Activated T-helper 17 cell treated with anti-CD3 and anti-CD28 coated beads, Interleukin-2, amount 50 U/mL, for 72 hours (primary cell): ENCODE measurements at places on chromosomes 1 and 21.

DNA sequence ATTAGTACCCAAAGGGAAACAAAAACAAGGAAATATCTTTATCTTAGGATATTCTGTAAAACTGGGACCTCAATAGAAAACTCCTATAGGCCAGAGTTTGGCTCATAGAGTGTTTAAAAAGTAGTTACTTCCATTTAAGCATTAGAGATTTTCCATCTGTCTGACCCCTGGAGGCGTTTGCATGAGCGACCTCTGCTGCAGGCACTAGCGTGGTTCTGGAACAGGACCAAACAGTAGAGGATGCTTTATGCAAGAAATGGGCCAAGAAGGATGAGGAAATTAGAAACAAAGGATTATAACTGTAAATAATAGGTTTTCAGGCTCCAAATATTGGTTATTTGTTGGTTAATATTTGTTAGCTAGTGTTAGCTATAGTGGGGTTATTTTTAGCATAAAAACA is 5.7 kb downstream of the ZBTB40 start:
- ATAC-seq: no peak

- no peak for ATAC-seq
Measured at GRCh38 chr1:147337040-147337630, 94.7 kb downstream of the CHD1L start.

DNA sequence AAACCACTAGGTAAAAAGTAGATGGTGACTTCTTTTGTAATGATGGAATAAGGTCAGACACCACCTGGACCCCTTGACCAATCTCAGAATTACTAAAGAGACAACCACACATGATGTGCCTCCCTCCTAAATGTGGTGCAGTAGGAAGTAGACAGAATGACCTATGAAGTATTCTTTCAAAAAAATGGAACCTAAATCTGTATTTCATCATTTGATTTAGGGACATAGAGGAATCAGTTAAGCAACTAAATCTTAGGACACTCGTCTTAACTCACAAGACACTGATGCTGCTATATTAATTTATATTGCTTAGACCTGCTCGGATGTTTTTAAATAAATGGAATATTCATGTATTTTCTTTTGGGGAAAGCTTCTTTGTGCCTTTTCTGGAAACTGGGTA is 80.9 kb upstream of the IRF2BP2 start:
- no peak for ATAC-seq

DNA sequence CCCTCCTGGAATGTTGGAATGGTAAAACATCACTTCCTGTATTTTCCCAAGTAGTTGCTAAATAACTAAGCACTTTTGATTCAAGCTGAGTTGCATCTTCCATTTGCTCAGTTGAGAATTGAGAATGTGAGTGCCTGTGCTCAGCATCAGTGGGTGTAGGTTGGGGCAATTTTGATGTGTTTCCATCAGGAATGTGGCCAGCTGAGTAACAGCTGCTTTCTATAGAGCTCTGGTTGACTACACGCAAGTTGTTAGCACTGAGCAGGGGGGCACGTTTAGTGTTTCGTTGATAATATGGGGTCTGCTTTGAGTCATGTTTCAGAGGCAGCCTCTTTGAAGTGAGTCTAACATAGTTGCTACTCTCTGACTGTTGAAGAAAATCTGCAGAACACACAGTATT is 41.5 kb downstream of the LRRC53 start:
- ATAC-seq: no peak

- no peak for ATAC-seq
Measured at GRCh38 chr1:36268981-36269380, 37.2 kb upstream of the SH3D21 start.

DNA sequence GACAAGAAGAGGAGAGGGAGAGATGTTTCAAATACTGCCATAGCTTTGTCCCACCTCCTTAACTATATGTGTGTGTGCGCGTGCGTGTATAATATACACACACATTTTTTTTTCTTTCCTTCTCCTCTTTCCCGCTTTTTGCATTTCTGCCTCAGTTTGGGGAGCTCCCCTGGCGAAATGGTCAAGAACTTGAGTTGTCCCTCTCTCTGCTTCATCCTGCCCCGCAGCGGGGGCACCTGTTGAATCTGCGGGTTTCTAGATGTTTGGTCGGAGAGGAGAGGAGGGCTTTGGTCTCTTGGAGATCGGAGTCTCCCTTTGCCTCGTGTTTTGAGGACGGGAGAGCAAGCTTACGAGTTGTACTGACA is 504 bp downstream of the SCCPDH start:
- no peak for ATAC-seq

- ATAC-seq: peak; percentile 81
Measured at GRCh38 chr1:232593717-232594502, 36.0 kb downstream of the SIPA1L2 start.

- ATAC-seq: no peak
Measured at GRCh38 chr1:100361511-100362089, 9.3 kb downstream of the CDC14A start.

- ATAC-seq: no peak
Measured at GRCh38 chr1:155537193-155537592, 25.4 kb downstream of the ASH1L start.

DNA sequence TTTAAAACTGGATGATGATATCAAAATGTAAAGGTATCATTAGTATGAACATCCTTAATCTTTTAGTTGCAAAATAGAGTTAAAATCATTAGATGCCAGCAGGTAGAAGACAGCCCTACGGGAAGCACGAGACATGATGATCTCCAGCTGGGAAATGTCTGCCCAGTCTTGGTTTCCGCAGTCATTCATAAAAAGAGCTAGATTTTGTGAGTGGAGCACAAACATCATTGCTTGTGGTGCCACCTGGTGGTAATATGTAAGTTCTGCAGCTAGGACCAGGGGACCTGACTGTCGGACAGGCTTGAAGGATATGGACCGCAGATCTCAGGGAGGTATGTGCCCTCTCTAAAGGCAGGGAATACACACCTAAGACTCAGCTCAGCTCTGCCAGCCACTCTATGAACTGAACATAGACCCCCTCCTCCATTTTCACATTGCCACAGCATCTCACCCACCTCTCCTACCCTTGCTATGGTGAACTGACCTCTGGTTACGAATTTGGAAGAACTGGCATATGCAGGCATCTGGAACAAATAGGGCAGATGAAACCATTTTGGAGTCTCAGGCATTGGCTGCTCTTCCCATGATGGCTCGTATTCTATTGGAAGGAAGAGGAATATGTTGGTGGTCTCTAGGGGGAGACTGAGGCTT is 9.2 kb downstream of the FCMR start:
- peak; percentile 56 for ATAC-seq

DNA sequence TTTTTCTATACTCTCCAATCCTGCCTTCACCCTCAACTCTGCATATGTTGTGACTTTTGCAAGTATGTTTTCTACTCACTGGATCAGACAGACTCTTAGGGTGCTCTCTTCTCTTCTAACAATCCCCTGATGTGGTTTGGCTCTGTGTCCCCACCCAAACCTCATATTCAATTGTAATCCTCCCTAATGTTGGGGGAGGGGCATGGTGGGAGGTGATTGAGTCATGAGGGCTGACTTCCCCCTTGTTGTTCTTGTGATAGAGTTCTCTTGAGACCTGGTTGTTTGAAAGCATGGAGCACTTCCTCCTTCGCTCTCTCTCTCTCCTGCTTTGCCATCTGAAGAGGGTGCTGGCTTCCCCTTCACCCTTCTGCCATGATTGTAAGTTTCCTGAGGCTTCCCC is 148.9 kb upstream of the IGSF21 start:
- no peak for ATAC-seq

- no peak for ATAC-seq
Measured at GRCh38 chr1:48686159-48686558, 90.5 kb downstream of the BEND5 start.

GRCh38 chr1:65112811-65113210 is 35.2 kb upstream of the AK4 start:
- ATAC-seq: no peak

GRCh38 chr1:222622765-222623164 is 4.9 kb downstream of the MIA3 start:
- ATAC-seq: no peak

GRCh38 chr1:46553506-46553905 is 2.1 kb upstream of the KNCN start:
- ATAC-seq: no peak

- no peak for ATAC-seq
Measured at GRCh38 chr1:29382851-29383745, 146.8 kb downstream of the PTPRU start.

DNA sequence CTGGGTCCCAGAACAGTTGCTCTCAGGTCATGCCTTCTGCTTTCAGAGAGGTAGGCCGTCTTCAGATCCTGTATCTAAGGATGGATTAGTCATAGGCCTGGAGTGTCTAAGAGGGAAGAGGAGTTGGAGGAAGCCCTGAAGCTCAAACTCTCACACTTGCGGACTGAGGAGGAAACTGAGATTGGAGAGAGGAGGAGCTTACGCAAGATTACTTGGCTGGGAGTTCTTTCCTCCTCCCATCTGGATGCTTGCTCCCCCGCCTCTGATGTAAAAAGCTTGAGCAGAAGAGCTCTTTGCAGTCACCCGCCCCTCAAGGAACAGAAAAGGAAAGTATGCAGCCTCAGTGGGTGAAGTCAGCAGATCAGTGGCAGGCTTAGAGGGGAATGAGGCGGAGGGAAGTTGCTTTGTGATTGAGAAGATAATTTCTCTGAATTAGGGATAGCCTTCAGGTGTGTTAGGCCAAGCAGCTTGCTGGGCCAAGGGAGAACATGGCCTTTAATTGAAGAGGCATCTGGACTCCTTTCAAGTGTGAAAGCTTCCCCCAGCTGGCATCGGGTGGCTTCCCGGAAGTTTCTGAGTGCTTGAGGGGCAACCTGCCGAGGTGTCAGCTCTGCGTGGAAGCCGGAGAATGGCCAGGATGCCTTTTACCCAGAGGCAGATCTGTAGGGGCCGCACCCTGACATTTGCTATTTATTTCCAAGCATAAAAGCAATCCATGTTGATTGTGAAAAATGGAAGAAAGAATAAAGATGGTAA is 6.6 kb downstream of the ADORA1 start:
- no peak for ATAC-seq

DNA sequence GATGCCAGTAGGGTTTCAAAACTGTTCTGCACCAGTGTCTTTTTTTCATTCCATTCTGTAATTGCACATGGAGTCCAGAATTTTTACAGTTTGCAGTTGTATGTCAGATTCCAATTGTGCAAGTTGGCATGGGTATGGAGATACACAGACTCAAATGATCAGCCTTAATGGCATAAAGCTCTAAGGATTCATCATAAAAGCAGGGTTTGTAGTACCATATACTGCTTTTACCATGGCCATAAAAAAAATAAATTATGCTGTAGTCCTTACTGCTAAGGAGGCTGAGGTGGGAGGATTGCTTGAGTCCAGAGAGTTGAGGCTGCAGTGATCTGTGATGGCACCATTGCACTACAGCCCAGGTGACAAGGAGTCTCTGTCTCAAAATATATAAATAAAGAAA is 10.3 kb downstream of the MTARC1 start:
- no peak for ATAC-seq

DNA sequence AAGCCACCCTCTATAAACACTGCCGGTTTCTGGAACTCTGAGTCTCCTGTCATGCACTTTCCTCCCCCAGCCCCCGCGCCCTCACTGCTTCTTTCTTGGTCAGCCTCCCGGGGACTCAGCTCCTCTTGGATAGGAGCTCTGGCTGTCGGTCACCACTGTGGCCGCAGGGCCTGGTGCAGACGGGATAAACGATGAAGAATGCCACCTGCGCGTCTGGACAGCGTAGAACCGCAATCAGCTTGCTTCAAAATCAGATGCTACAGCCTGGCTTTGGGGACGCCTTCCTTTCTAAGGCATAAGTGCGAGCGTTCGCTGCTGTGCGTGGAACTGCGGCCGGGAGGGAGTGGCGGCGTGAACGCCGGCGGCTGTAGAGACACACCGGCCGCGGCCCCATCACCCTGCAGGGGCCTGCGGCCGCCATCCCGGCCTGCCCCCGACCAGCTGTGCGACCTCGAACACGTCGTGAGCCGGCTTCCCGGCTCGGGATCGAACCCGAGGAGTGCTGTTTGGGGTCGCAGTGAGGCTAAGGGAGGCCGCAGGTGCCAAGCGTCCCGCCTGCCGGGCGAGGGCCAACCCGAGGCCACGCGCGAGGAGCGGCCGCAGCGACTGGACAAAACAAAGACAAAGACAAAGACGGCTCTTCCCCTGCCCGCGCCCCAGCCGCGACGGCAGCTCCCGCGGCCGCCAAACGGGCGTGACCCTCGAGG is 688 bp downstream of the PTTG1IP start:
- no peak for ATAC-seq

DNA sequence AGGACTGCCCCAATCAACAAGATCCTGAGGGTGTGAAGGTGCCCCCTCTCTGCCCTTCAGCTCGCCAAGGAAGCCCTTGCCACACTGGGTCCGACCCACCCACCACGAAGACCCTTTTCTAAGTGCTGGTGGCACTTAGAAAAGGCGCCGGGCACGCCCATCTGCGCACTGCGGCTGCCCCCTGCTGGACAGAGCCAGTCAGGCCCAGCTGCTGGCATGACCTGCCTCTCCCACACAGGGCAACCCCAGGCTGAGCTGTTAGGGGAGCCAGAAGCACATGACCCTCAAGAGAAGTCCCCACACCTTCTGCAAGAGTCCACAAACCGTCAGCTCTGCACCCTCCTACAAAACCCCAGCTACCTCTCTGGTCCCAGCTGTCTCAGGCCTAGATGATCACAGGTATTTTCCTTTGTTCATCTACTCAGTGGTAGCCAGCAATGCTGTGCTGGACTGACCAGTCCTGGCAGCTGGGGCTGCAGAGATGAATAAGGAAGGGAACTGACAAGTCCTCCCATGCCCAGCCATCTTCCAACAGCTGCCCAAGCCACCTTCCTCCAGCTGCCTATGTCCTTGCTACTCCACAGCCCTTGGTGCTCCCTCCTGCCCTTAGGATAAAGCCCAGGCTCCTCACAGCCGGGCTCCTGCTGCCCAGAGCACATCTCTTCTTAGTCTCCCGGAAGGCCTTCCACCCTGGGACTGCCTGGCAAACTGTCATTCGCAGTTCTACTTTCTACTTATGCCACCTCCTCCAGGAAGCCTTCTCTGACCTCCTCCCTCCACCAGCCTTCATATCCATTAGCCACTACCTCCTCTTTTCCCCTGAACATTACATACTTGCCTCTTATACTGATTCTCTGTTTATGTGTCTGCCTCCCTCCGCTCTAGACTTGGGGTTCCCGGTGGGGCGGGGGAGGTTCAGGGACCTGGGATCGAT is 39.8 kb upstream of the ZC3H12A start:
- ATAC-seq: peak; percentile 86

DNA sequence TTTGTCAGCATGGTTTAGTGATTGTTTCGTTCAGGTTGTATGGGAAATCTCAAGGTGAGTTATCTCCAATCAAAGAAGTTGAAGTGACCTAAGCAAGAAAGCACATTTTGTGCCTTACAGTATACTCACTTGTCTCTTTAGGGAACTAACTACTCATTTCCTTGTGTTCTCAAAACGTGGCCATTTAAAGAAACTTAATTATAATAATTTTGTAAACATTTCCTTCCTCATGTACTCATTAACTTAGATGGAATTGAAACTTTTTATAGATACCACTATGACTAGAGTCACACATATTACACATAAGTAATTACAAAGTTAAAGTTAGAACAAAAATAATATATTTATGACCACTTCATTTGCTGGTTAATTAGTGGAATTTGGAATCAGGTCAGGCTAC is 552.6 kb downstream of the MRPL39 start:
- no peak for ATAC-seq

DNA sequence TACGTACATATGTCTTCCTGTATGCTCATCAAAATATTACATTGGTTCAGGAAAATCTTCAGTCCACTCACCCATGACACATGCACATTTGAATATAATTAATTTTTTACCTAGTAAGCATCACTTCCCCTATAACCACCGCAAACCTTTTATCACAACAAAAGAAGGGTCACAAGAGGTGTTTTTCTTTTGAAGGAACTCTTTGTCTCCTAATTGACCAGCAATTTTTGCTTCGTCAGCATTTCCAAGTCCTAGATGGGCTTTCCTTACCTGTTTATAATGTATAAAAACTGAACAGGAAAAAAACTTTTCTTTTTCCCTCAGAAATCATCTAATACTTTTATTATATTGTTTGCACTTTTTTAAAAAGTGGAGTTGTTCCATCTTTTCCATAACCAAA is 631.3 kb downstream of the PLA2G4A start:
- no peak for ATAC-seq
